Naive B cell (primary cell): ENCODE measurements at places on chromosomes 7 and 10. TPM values are rescaled to one million over a fixed set of nuclear protein-coding genes. Genes with fewer than 3 reads are reported as not detected.
A peak's percentile ranks its signal among the peaks of the same experiment; 100 is the strongest.

Gene CUBN
- polyA plus RNA-seq, result 0.34 TPM

Gene XRCC2
- 1.2 TPM for polyA plus RNA-seq

Gene ZCCHC24
- polyA plus RNA-seq, result 0.43 TPM

Gene CDCA7L
- 229 TPM for polyA plus RNA-seq

- DNase-seq, result no peak
Measured at GRCh38 chr7:132084776-132085388, 491.4 kb downstream of the PLXNA4 start.

- peak; percentile 90 for DNase-seq
Measured at GRCh38 chr10:103367782-103368518, at the start of gene TAF5. Gene TAF5, plus strand, starts transcription at chr10:103367976. Its CDS starts 14 bp downstream, at chr10:103367990.

DNA sequence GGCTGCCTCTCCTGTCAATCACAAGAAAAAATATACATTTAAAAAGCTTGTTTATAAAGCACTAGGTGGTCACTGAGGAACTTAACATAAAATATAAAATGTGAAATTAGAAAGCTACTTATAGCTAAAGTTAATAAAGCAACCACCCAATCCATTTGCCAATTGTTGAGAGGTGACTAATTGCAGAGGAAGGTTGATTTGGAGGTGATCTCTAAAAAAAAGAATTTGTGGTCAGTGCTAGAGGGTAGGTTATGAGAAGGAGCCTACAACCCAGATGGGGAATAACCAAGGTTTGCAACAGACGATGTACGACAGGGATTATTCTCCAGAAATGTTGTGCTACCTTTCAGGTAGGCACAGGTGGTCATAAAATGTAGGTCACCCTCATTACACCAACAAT lies 444.2 kb upstream of the C7orf33 start:
- DNase-seq, result no peak

- DNase-seq, result no peak
Measured at GRCh38 chr7:80511964-80512363, at the start of gene GNAT3. Gene GNAT3, minus strand, starts transcription at chr7:80512064. Its CDS starts 138 bp downstream, at chr7:80511926.

DNA sequence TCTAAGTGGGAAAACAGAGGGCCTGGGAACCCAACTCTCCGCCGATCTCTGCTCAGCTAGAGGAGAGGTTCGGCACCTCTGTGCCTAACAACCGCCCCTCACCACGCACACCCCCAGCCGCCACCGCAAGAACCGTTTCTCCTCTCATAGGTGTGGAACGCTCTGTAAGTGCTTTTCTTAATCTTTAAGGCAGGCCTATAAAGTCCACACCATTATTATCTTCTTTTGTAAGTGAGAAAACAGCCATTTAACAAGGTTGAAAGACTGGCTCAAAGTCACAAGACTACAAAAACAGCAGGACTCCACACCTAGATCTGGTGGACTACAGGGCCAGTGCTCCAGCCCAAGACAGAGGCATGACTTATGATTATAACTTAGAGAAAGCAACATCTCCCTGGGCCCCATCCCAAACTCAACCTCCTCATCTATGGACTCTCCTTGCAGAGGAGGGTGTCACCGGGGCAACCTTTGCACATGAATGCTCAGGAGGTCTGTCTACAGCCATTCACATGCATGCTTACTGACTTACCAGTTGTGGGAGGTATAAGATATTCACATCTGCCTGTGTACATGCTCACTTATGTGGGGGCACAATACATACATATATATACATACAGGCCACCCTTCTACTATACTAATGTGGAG lies 7.9 kb upstream of the NKX2-3 start:
- DNase-seq, result no peak

GRCh38 chr7:99253369-99253768 lies 19.3 kb upstream of the MYH16 start:
- no peak for DNase-seq

DNA sequence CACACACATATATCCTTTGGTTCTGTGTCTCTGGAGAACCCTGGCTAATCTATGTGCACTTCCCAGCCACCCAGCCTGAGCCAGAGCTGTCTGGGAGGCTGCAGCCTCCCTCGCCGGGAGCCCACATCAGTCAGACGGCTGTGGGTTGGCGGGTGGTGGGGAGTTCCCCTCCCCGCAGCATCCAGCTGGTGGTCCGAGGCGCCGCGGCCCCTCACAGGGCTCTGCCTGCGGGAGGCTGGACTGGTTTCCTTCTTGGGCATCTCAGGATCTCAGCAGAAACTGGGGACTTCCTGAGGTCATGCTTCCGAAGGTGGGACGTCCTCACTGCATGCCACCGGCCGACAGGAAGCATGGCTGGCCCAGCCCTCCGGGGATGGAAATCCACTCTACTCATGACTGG lies 22.0 kb upstream of the PSMG3 start:
- peak; percentile 5 for DNase-seq

DNA sequence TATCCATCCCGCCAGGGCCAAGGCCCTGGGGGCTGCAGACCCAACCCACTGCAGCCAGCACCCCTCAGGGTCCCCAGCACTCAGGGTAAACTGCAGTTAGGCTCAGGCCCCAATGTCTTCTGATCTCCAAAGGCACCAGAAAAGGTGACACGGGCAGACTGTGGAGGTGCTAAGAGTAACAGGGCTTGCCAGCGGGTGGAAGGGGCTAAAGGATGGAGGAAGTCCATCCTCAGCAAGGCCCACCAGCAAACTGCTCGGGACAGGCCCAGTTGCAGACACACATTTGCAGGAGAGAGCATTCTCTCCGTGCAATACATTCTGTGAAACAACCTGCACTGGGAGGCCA lies 95.6 kb upstream of the DDC start:
- no peak for DNase-seq

- no peak for DNase-seq
Measured at GRCh38 chr10:114684084-114684821, 26.2 kb upstream of the ABLIM1 start.

- no peak for DNase-seq
Measured at GRCh38 chr10:51230887-51231585, 156.7 kb downstream of the PRKG1 start.

- DNase-seq, result no peak
Measured at GRCh38 chr10:5616836-5617235, 49.6 kb downstream of the ASB13 start.

GRCh38 chr10:88207121-88207546 lies 343.7 kb downstream of the PTEN start:
- no peak for DNase-seq

GRCh38 chr7:32140210-32140939 lies 70.2 kb upstream of the PDE1C start:
- no peak for DNase-seq

DNA sequence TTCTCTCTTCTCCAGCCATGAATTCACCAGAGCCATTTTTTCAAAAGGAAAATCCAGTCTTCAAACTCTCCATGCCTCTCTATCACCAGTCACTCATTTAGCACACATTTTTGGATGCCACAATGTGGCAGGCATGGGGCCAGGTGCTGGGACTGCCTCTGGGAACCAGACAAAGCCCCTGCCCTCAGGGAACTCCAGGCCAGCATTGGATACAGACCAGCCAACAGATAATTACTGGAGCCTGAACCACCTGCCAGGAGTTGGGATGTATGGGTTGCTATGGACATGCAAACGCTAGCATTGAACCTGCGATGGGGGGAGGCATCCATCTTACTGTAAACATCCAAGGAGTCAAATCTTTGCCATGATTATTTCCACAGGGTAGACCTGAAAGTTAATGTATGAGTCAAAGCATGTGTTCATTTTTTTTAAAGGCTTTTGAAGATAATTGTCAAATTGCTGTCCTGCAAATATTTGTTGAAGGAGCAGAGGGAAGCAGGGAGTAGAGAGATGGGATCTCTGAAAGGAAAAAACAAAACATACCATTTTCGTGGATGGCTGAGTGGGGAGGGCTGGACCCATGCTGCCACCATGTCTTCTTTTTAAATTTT lies 43.2 kb downstream of the SRRM3 start:
- no peak for DNase-seq

- no peak for DNase-seq
Measured at GRCh38 chr10:103546401-103546800, 52.9 kb downstream of the NEURL1 start.
